Astrocyte of the spinal cord (primary cell): ENCODE measurements at places on chromosomes 11 and 22.

DNA sequence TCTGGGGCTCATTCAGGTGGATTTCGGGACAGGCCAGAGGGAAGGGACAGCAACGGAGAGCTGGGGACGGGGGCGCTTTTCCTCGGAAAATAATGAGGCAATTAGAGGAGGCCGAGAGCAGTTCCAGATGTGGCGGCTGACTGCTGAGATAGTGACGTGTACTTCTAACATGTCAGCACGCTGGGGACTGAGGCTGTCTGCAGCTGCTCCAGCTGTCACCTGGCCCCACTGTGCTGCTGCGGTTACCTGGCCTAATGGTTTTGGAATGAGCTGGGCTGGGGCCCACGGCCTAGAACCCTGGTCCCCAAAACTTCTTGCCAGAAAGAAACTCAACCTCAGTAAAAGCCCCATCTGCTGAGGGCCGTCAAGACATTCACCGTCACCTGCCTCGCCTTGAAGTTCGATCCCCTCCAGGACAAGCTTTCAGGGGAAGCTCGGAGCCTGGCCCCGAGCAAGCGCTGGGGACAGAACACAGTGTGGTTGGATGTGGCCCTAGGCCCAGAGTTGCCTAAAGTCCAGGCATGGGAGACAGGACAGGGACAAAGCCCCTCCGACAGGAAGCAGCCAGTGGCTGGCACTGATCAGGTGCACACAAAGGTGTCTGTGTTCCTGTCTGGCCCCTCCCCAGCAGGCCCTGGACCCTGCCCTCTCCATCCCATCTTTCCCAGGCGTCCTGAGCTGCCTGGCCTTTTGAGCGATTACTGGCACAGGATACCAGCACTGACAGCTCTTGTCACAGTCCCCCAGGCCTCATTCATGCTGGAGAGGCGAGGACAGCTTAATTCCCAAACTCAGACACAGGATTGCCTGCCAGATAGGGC lies 22.1 kb downstream of the RPUSD4 start:
- DNase-seq = no peak

DNA sequence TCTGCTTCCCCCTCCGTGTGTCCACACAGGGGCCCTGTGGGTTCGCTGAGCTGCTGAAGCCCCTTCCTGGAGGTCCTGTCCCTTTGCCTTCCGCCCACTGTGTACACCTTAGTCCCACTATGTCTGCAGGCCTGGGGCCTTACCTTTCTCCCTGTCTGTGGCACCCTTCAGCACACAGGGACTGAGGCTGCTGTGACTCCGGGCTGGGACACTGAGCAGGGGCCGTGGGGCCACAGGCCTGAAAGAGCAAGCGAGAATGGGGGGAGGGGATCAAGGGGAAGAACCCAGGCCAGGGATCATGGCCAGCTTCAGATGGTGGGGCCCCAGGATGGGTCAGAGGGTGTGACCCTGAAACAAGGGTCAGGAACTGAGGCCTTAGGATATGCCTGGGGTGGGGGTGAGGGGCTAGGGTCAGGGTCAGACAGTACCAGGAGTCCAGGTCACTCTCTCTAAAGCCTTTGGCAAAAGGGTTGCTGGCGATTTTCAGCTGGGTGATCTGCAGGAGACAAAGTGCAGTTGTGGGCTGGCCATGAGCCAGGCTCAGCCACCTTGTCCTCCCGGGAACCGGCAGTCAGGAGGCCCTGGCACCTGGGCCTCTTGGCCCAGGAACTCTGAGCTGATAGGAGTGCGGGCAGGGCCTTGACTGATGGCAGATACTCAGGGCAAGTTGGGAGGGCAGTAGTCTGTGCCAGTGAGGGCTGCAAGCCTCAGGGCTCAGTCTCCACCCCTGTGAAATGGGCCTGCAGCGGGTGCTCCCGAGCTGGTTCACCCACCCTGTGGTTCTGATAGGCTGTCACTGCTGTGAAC lies 2.6 kb upstream of the NUDT8 start:
- no peak for DNase-seq

- DNase-seq = no peak
These were observed 24.0 kb downstream of the PISD start for GRCh38 chr22:31637891-31638618.

- DNase-seq = no peak
These were observed 7.9 kb downstream of the SIDT2 start for GRCh38 chr11:117186431-117186761.
